Activated CD4-positive, alpha-beta T cell treated with anti-CD3 and anti-CD28 coated beads, Interleukin-2, amount 50 U/mL, for 1 hour (primary cell): ENCODE measurements at places on chromosomes 4 and X.

- DNase-seq, result no peak
Observed at GRCh38 chrX:14051416-14051815, 21.7 kb upstream of the GEMIN8 start.

- no peak for DNase-seq
Observed at GRCh38 chr4:67522230-67522629, 23.1 kb downstream of the CENPC start.

- no peak for DNase-seq
Observed at GRCh38 chr4:110484767-110485166, 8.8 kb downstream of the ENPEP start.

DNA sequence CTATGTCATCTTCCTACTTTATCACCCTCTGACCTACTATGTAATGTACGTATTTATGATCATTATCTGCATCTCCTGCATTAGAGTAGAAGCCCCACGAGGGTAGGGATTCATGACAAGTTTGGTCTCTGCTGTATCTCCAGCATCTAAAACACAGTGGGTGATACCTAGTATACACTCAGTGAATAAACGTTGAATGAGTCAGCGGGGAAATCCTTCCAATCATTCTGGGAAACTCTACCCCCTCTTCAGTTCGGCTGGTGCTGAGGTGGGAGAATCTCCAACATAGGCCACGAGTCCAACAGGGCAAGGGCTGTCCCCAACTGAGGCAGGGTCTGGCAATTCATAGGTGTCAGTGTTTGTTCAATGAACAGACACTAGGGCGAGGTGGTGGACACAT lies 74.4 kb upstream of the EFNB1 start:
- DNase-seq, result no peak

- no peak for DNase-seq
Observed at GRCh38 chr4:15361529-15361928, 66.3 kb upstream of the C1QTNF7 start.

DNA sequence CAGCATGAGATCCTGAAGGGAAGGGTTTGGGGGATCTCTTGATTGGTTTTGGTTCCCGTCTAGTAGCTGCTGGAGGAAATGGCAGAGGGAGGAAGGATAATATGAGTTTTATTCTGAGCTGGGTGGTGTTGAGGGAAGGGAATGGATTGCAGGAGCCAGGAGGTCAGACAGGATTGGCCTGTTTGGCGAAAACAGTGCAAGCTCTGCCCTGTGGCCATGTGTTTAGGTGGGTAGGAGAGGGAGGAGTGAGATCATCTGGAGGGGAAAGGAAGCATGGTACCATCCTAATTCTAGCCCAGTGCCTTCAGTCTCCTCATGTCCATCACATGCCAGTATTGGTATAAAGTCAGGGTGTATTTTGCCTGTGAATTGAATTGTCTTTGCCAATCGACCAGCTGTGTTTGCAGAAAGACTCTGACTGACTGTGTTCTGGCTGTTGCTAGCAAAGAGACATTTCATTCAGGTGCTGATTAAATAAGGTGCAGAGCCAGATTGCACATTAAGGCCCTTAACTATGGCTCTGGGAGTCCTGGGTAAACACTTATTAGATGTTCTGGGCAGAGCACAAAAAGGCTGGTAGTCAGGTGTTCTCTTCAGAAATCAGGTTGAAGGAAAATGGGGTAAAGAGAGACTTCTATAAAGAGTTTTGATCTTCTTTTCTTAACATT lies 10.0 kb downstream of the TMEM164 start:
- DNase-seq, result no peak

DNA sequence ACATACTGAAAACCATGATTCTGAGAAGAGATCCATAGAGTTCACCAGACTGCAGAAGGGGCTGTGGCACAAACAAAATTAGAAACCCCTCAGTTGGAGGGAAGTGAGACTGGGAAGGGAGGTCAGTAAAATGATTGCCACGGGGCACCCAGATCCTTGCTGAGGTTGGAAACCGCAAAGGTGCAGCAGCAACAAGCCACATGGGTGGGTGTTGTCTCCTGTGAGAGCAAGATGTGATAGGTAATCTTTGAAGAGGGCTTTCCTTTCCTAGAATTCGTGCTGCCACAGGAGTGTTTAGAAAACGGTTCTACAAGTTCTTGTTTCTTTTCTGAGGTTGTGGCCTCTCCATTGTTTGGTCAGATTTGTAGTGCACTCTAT lies 85.5 kb downstream of the NFKB1 start:
- peak; percentile 21 for DNase-seq
